ENCODE measurements at places on chromosomes 1 and 21.

GRCh38 chr1:85427331-85427730, 37.6 kb downstream of the DDAH1 start:
- peak; percentile 28 for DNase-seq

GRCh38 chr1:201241736-201242135, 41.6 kb upstream of the PKP1 start:
- no peak for DNase-seq

DNA sequence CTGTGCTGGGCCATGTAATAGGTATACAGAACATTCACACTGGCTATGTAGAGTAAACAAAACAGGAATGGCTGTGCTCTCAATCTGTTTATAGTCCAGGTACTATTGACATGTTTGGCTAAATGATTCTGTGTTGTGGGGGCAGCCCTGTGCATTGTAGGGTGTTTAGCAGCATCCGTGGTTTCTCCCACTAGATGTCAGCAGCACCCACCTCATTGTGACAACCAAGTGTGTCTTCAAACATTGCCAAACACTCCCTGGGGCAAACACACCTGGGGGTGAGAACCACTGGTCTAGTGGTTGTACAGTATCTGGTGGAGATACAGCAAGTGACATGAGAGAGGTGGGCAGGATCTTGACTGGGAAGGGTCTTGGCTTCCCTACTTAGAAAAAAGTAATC, 80.4 kb upstream of the SPATA6 start:
- no peak for DNase-seq

DNA sequence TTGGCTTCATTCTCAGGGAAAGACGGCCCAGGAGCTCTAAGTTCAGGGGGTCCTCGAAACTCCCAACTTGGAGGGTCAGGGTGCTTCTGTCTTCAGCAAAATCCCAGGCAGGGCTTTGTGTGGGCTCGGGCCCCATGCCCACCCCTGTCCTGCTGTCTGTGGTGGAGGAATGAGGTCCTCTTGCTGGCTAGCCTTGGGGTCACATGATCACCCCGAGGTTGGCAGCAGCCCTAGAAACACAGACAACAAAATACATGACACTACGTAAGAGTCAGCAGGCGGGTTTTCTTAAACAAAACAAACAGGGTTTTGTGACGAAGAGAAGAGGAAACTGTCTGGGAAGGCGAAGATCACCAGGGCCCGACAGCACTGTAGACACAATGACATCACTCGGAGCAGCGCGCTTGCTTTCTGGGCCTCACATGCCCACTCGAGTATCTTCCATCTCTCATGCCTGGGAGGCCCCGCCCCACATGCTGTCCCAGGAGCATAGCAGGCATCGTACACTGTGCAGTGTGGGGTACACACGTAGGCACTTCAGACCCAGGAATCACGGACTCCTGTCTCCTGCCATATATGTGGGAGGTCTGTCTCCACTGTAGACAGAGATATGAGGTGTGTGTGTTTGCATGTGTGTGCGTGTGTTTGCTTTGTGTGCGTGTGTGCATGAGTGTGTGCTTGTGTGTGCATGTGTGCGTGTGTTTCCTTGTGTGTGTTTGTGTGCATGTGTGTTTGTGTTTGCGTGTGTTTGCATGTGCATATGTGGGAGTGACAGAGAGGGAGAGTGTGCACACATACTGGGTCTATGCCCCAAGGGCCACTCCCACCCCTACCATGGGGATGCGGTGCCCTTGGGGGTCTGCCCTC, 94.7 kb downstream of the SIK1 start:
- peak; percentile 70 for DNase-seq

DNA sequence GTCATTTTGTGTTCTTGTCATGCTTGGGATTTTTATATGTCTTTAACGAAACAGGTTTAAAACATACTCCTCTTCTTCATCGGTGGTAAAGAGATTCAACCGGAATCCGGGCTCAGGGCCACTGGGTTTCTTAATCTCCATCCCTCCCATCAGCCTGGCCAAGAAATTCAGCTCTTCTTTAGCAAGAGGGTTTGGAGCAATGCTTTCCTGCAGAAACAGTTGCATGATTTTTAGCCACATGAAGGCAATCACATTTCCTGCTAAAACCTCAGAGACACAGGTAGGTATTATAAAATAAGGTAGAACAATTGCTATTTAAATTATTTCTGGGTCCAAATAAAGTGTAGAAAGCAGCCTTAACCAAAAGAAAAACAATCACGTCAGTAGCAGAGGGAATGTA, 22.7 kb upstream of the LSM10 start:
- DNase-seq, result no peak

DNA sequence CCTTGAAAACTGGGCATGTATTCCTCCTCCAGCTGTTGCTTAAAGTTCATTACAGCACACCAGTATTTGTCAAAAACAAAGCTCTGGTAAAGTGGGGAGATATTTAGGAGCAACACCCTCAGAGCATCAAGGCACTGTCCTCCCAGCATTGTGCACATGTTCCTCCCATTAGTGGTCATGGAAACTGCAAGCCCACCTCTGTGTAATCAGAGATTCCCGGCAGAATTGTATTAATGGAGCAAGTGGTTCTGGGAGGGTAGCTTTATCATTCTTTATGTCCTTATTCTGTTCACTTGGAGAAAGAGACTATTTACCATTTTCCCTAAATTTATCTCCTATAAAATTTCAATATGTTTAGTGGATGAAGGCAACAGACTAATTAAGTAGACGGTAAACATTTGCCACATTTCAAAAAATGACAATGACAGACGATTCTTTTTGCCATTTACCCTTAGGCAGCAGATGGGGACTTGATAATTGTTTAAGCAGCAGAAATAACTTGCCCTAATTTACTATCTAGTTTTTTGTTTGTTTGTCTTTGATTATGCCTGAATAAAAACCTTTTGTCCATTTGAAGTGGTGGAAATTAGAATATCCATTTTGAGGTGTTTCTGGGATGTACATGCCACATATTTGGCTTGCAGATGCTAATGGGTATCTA, 289.6 kb upstream of the ST6GALNAC5 start:
- DNase-seq, result no peak

DNA sequence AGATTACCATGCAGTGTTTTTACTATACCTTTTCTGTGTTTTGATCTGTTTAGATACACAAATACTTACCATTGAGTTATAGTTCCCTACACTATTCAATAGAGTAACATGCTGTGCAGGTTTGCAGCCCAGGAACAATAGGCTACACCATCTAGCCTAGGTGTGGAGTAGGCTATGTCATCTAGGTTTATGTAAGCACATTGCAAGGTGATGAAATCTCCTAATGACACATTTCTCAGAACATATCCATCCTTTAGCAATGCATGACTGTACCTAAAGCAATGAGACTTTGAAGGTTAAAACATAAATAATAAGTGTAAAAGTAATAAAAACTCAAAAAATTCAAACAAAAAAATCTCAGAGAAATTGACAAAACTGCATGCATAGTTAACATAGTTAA, 358.6 kb downstream of the USH2A start:
- no peak for DNase-seq

DNA sequence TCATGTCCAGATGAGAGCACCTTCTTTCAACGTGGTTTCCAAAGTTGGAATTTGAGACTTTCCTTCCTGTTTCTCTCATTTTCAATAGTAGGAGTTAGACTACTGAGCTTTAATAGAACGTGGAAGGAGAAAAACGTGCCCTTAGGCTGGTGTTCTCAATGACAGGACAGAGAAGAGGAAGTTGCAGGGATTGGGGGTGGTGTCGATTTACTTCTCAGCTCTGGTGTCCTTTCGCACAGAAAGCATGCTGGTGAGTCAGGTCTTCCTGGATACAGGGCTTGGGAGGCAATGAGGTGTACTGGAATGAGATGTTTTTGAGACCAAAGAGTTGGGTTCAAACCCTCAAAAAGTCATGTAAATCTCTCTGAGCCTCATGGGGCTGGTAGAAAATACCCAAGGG, 67.1 kb downstream of the HIVEP3 start:
- DNase-seq, result no peak
